Fibroblast of lung (primary cell): ENCODE measurements at places on chromosomes 7 and 10.

GRCh38 chr7:81248420-81248819, 329.6 kb upstream of the SEMA3C start:
- DNase-seq, result peak; percentile 49

GRCh38 chr7:6148724-6149360, 117.7 kb downstream of the ANKRD61 start:
- no peak for DNase-seq

GRCh38 chr7:139752148-139752547, 25.6 kb downstream of the HIPK2 start:
- DNase-seq, result no peak

DNA sequence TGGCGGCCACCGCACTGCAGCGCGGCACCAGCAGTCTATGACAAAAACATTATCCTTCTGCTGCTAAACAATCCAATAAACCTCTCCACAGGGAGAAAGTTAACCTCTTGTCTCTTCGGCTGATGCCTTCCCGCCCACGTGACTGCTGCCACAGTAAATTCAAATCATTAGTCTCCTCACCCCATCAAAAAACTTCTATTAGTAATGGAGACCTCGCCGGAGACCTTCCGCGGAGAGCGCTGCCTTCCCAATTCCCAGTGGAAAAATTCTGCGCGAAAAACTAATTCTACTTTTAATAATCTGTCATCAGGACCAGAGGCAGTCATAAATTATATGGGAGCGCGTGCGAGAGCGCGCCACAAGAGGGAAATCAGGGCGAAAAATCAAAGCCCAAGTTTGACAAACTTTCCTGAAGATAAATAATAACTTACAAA, 90.0 kb upstream of the PAX2 start:
- no peak for DNase-seq

DNA sequence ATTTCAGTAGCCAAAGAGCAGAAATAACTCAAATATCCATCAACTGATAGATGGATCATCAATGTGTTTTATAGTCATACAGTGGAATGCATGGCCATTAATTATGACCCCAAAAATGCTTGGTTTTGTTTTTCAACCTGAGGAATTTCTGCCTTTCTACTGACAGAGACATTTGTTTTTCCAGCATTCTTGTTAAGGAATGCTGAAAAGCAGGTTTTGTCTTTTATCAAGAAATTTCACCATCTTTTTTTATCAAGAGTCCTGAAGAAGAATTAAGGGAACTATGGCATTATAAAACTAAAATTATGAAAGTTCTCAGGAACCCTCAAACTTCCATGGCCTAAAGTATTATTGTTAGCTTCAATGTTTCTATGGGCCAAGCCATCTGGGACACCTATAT, 153.4 kb upstream of the THSD7A start:
- DNase-seq, result no peak

DNA sequence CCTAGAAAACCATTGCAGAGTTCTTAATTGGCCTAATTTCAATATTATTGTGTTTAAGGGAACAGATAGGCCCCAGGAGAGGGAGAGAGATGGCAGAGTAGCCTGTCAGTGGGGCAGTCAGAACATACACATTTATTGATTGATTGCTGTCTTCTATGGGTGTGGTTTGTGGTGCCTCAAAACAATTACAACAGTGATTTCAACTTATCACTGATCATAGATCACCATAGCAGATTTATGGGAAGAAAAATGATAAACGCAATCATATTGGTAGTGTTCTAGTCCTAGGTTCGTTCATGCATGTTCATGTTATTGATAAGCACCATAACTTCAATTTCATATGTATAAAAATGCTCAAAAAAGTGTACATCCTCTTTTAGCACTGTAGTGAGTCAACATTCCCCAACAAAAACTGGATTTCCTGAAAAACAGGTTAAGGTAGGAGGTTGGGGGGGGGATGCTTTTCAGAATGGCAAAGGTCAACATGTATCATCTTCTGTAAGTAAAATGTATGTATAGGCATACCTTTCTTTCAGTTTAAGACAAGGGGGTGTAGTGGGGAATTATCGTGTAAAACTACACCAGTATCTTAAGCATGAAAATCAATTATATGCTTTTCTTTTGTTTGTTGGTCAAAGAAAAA, 1.1 kb upstream of the TNKS2 start:
- DNase-seq, result no peak

GRCh38 chr7:16484453-16485158, 19.1 kb upstream of the SOSTDC1 start:
- peak; percentile 43 for DNase-seq

- no peak for DNase-seq
These were observed 665.3 kb upstream of the IGFBP3 start for GRCh38 chr7:46586406-46586805.

GRCh38 chr7:95686109-95686508, 86.2 kb upstream of the DYNC1I1 start:
- DNase-seq, result peak; percentile 38

- no peak for DNase-seq
These were observed 274.9 kb upstream of the NEBL start for GRCh38 chr10:21171936-21172541.

- no peak for DNase-seq
These were observed 3.1 kb upstream of the PTPRE start for GRCh38 chr10:127903789-127904188.

- DNase-seq, result no peak
These were observed 45.9 kb upstream of the PAPSS2 start for GRCh38 chr10:87613751-87614150.

GRCh38 chr7:136665878-136666509, 202.5 kb upstream of the CHRM2 start:
- DNase-seq, result no peak
